ENCODE measurements at places on chromosomes 7 and 10.

DNA sequence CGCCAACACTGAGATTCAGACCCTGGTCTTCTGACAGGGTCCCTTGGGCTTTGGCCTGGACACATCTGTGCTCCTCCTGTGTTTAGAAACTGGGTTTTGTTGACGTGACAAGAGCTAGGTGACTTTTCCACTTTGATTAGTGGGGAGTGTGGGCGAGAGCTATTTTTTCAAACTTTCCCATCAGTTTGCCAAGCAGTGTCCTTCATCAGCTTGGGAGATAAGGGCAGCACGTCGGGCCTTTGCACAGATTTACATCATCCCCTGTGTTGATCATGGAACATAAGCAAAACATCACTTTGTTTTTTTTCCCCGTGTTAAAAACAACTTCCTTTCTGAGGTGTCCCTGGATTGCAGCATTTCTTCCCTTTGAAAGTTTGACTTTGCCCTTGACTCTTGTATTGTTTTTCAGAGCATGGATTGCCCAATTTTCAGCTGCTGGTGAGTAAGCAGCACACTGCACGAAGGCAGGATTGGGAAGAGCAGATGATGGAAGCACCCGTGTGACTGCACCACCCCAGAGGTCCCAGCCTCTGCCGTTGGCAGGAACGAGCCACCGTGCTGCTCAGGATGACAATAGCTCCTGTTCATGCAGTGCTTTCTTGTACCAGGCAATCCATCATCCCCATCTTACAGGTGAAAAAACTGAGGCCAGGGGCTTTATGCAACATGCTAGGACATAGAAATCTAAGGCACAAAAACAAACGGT is 6.4 kb upstream of the IGFBP1 start:
- DNase-seq, result no peak

DNA sequence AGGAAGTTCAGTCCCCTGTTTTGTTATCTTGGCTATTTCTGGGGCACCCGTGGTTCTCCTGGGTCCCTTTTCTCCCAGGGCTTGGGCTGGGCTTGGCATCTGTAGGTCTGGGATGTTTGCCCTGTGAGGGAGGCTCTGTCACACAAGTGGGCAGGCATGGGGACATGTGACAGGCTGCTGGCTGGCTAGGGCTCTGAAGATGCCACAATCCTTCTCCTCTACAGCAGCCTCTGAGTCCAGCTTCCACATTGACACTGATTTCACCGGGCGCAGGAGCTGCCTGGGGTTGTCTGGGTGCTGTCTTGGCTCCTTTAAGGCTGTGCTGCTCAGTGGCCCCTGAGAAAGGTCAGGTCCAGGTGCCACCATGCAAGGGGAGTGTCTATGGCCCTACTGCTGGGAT is 37.4 kb upstream of the ZNF716 start:
- no peak for DNase-seq

GRCh38 chr7:116307253-116307652 is 96.9 kb downstream of the TES start:
- no peak for DNase-seq

DNA sequence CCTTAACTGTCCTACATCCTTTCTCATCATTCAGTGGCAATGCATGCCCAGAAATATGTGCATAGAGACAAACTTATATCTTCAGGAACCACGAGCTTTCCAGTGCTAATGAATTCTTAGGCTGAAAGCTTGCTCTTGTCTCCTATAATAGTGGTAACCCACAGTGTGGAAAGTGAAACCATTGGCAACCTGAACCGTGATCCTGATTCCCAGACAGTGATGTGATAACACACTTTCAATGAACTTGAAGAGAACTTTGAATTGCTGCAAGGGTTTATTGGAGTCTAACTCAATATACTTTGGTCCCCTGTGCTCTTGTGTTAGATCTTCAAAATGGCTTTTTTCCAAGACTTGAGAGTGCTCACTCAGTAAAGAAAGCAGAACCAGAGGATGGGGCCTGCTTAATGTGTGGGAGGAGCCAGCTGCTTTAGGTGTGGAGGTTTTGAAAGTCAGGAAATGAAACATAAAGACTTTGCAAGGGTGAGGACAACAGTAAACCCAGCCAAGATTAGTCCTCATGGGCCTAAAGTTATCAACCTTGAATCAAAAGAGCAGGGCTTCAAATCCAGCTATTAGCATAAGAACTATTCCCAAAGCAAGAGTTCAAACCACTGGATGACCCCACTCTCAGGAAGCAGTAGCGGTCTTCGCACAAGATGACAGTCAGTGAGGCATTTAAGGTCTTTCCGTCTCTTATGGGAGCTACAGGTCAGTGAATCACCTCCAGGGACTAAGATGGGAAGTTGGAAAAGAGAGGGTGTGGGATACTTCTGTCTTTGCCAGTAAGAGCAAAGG is 332.4 kb upstream of the NRP1 start:
- DNase-seq, result no peak

DNA sequence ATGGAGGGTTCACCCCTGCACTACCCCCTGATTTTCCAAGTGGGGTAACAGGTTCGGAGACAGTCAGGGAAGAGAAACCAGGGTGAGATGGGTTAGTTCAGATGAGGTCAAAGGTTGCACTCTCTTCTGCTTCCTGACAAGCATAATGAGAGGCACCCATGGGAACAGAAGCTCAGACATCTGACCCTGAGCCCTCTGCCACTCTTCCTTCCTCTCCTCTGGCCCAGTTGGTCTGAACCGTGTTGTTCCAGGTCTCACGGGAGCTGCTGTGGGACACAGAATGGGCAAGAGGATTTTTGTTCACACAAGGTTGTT is 38.4 kb downstream of the DNAJB12 start:
- no peak for DNase-seq

DNA sequence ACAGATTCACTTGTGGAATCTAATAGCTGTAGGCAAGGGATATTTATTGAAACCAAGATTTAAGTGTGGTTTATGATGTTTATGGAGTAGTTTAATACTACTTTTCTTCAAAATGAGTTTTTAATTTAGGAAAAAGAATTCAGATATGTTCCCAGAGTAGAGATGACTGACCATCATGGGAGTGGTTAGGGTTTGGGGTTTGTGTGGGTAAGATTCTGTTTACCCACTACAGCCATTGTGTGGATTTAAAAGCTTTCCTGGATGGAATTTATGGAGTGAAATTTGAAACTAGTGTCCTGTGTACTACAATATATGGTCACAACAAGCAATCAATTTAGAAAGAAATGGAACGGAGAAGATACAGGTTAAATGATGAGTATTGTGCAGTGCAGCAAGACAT is 453.5 kb downstream of the AUTS2 start:
- no peak for DNase-seq

GRCh38 chr10:79030705-79031104 is 38.1 kb upstream of the ZMIZ1 start:
- no peak for DNase-seq

DNA sequence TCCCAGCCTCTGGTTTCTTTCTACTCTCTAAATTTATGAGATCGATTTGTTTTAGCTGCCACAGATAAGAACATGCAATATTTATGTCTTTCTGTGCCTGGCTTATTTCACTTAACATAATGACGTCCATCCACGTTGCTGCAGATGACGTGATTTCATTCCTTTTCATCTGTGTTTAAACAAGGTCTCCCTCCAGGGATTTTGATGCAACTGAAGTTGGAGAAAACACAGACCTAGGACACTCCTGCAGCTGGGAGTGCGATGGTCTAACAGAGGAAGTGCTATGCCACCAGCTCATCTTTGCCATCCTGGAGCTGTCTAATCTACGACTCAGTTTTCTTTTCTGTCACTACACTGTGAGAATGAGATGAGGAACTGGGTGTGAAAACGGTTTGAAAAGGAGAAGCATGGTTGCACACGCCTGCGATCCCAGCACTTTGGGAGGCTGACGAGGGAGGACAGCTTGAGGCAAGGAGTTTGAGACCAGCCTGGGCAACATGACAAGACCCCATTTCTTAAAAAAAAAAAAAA is 1.5 kb upstream of the KCTD7 start:
- no peak for DNase-seq

DNA sequence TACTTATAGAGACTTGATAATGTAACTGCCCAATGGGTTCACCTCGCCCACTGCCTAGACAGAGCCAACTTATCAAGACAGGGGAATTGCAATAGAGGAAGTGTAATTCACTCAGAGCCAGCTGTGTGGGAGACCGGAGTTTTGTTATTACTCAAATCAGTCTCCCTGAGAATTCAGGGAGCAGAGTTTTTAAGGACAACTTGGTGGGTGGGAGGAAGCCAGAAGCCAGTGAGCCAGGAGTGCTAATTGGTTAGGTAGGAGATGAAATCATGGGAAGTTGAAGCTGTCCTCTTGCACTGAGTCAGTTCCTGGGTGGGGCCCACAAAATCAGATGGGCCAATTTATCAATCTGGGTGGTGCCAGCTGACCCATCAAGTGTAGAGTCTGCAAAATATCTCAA is 20.1 kb upstream of the C7orf33 start:
- DNase-seq, result no peak

GRCh38 chr7:36284456-36285090 is 105.1 kb upstream of the ANLN start:
- no peak for DNase-seq

Measured in NCI-H2107 (cell line).